ENCODE measurements at places on chromosomes 1 and 21.

GRCh38 chr1:80657707-80658106 lies 1143.0 kb upstream of the ADGRL2 start:
- DNase-seq: no peak

GRCh38 chr1:43337588-43337987 lies at the start of gene MPL:
Gene MPL, plus strand, starts transcription at chr1:43337818. Its CDS starts 31 bp downstream, at chr1:43337849.
- no peak for DNase-seq

- DNase-seq: no peak
Measured at GRCh38 chr1:153842006-153842471, 66.8 kb downstream of the SLC27A3 start.

- DNase-seq: no peak
Measured at GRCh38 chr1:184388319-184388889, 1.6 kb downstream of the C1orf21 start.

- peak; percentile 72 for DNase-seq
Measured at GRCh38 chr1:26035959-26036755, 9.8 kb downstream of the SLC30A2 start.
